ENCODE measurements at places on chromosomes 16 and 17.

DNA sequence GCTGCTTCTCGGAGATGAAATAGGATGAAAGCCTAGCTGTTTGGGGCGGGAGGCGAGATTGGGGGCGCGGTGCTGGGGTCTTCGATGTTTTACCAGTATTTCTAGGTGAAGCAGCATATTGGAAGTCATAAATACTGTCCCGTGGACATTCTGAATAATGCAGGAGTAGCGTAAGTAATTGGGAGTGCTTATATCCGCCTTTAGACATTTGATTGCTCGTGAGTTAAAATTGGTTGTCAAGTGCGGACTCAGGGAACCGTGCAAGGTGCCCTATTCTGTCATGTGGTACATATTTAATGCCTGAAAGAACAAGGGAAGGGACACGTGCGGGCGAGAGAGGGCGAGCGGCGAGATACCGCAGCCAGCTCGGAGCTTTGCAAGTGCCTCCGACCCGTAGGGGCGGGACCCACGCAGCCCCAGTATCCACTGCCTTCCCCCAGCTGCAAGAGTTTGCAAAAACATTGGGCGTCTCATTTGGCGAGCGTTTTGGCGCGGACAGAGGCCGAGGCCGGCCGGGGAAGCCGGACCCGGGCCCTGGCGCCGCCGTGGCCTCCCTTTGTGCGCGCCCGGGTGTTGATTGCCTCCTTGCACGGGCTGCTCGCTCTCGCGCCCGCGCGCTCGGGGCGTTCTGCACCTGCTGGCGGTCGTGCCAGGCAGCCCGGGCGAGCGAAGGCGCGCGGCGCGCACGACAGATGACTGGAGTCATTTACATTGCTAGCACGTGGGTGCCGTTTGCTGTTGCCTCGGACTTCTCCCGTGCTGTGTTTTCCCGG, 849.8 kb upstream of the RBFOX1 start:
- DNase-seq: no peak

- DNase-seq: no peak
Observed at GRCh38 chr16:17370731-17371285, 100.0 kb downstream of the XYLT1 start.

DNA sequence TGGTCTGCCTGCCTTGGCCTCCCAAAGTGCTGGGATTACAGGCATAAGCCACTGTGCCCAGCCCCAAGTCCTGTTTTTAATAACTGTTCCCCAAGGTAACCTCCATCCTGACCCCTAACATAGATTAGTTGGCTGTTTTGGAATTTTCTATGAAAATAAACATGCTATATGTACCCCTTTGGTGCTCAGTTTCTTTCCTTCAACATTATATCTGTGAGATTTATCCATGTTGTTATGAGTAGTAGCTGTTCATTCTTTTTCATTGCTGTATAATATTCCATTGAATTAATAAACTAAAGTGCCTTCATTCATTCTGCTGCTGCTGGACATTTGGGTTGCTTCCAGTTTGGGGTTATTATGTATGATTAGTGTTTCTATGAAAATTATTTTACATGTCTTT, 26.3 kb upstream of the FMNL1 start:
- DNase-seq: no peak

DNA sequence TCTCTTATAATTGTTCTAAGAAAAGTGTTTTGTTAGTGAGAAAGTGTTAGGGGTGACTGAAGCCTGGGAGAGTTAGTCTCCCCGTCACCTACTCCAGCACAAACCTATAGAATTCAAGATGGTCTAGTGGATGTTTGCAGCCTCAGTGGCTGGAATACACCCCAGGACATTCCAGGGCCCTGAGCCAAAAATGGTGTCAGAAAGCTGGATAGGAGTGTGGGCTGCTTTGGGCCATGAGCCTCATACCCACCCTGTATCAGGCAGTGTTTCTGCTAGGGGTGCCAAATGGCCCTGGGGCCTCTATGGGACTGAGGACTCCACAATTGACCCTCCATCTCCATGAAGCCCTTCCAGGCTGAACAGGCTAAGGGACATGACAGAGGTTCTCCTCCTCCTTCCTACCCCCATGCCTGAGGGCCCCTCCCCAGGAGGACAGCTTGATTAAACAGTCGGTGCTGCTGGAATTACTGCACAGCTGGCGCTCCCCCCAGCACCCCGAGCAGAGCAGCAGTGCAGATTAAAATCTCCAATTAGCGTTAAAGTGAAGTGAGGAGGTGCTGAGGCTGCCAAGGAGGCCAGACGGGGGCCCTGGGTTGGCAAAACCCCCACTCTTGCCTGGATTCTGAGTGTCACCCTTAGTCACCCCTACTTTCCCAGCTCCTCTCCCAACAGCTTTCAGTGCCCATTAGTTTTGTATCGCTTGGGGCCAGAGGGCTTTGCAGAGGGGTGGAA, 59.1 kb downstream of the NEUROD2 start:
- no peak for DNase-seq

DNA sequence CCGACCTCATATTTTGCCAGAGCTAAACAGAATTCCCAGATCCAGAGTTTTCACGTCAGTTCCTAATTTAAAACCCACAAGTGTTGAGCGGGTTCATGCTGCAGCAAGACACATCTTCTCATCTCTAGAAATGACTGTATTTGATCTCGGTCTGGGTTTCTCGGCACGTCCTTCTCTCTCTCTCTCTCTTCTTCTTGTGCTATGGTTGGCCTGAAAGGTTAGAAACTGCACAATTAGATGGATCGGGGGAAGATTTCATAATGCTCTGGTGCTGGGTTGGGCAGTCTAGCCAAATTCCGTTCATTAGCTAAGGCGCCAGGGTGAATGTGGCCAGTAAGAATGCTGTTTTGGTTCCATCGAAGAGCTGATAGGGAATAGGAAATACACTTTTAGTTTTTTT, 158.9 kb upstream of the NOG start:
- no peak for DNase-seq

DNA sequence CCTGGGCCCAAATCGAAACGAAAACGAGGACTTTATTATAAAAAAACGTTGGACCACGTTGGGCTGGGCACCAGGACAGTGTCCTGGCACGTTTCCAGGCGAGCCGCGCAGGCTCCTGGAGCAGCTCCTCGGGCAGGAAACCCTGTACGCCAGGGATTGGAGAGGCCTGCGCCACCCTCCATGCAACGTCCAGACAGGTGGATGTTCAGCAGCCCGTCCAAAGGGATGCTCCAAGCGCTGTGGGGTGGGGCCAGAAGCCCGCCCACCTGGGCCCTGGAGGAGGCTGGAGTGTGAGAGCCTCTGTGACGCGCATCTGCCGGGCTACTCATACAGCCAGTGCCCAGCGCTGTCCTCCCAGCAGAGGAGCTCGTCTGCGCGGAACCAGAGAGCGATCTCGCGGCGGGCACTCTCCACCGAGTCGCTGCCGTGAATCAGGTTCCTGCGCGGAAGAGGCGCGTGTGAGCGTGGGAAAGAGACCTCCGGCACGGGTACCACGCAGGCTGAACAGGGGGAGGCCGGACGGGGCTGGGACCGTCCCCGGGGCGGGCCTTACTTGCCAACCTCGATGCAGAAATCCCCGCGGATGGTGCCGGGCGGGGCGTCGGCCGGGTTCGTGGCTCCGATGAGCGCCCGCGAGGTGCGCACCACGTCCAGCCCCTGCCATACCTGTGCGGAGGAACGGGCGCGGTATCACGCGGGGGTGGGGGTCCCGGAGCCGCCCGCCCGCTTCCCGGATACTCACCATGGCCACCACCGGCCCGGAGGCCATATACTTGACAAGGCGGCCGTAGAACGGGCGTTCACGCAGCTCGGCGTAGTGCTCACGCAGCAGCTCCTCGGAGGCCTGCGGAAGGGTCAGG, 785 bp downstream of the NME3 start:
- DNase-seq: no peak

DNA sequence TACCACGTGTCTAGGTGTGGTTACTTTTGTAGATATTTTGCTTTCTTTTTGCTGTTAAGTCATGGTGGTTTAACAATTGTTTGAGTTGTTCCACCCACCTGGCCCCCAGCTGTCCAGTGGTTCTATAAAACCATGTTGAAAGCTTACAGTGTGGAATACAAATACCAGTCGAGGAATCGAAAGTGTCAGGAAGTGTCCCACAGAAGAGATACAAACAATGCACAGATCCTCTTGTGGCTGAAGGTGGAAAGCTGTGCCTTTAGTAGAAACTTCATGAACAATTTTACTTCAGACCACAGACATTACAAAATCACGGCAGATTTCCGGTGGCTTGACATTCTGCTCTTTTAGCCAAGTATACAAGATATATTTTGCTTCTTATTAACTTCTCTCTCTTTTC, 782.4 kb upstream of the SOX9 start:
- DNase-seq: no peak

- DNase-seq: no peak
Observed at GRCh38 chr16:63289834-63290460, 1253.7 kb upstream of the CDH8 start.

DNA sequence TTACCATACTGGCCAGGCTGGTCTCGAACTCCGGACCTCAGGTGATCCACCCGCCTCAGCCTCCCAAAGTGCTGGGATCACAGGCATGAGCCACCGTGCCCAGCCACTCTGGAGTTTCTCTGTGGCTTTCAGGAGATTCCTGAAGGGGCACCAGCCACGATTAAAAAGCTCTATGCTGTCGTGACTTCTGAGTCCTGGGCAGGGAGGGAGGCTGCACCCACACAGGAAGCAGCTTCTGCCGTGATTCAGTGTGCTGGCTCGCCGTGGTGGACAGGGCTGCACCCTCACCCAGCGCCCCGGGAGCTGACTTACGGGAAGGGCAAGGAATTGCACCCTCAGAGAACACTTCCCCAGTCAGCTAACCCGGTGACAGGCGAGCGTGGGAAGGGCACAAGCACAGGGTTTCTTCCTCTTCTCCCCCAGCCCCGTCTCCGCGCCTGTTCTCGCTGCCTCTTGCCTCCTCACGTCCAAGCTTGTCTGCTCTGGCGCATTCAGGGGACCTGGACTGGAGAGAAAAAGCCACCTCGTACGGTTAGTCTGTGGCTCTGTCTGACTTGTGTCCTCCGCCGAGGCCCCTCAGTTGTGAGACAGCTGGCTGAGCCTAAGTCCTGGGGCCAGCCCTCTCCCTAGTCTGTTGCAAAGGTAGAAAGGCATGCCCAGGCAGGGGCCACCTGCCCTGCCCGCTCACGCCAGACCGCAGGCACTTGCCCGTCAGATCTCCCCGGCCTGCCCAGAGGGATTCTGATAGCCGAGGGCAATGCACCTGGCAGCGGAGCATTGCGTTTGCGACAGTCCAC, 145.0 kb downstream of the SEC14L1 start:
- no peak for DNase-seq

DNA sequence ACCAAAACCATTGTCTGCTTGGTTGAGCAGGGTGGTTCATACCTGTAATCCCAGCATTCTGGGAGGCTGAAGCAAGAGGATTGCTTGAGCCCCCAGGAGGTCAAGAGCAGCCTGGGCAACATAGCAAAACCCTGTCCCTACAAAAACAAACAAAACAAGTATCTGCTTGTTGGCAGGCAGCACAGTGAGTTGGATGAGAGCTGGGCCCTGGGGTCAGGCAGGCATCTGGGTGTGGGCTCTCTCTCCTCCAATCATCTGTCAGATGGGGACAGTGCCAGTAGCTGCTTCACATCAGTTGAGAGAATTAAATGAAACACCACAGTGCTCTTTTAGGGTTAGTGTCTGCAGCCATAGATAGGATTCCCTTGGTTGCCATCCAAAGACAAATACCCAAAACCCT, 5.8 kb downstream of the ARMC7 start:
- no peak for DNase-seq

DNA sequence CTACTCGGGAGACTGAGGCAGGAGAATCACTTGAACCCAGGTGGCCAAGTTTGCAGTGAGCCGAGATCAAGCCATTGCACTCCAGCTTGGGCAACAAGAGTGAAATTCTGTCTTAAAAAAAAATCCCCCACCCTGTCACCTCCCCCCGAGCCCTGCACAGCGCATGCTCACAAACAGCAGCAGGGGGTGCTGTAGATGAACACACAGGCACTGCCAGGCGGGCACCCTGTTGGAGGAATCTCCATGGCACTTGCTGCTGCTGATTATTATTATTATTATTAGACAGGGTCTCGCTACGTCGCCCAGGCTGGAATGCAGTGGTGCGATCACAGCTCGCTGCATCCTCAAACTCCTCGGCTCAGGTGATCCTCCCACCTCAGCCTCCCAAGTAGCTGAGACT, 24.6 kb downstream of the FZD2 start:
- no peak for DNase-seq

DNA sequence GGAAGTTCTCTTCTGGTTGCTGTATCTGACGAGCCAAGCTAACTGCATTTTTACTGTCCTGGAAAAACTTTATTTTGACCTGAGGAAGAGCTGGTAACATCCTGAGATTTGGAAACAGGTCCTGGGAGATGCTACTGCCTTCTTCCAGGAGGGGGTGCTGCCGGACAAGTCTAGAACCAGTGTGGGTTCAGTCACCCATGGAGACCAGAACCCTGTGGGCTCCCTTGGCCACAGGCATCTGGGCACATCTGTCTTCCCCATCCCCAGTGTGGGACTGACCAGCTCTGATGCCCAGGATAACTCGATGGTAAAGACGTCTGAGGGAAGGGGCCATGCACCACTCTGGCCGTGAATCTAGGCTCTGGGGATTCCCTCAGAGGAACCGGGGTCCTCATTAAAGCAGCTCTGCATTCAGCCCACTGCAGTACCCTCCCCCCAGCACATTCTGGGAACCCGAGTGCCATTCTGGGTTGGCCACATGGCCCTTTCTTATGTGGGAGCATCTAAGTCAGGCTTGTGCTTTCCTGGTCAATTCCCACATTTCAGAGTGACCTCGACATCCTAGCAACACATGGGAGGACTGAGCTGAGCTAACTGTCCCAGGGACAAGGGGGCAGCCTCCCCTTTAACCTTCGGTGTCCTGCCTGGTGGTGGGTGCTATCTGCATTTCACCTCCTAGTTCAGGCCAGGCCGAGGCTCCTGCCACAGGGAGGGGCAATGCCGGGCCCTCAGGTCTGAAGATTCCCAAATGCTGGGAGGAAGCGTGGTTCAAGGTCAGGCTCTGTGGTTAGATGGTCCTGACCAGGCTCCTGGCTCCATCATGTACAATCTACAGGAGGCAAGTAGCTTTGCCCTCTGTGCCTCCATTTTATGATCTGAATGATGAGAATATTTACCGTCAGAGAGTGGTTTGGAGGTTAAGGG, 6.4 kb downstream of the C16orf86 start:
- DNase-seq: peak; percentile 21

DNA sequence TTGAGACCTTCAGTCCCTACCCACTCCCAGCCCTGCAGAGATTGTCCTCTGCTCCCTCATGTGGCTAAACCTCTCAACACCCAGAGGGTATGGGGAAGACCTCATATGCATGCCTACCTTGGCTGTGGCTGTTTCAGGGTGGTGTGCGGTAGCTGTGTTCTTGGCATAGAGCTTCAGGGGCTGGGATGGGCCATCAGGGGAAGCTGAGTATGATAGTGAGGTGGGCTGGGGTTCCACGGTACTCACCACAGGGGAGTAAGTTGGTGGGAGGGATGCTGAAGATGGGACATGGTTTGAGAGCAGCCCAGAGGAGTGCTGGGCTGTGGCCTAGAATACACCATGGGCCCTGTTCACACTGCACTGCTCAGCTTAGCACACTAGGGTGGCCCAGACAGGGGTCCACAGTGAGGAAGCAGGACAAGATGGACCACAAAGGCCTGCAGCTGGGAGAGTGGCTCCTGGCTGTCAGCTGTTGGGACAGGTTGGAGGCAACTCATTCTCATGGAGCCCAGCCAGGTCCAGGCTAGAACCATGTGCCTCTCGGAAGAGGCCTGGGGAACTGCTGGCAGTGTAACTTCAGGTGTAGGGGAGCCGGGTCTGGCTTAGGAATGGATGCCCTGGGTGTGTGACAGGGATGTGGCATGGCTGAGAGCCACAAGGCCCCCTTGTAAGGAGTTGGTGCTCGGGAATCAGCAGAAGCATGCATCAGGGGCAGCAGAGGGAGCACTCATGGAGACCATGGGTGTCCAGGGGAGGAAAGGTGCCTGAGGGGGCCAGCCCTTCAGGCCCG, 3.1 kb downstream of the MFAP4 start:
- DNase-seq: no peak

GRCh38 chr17:76697702-76698465, 12.9 kb downstream of the MXRA7 start:
- DNase-seq: no peak

Measured in stimulated activated CD8-positive, alpha-beta memory T cell treated with anti-CD3 and anti-CD28 coated beads, Interleukin-4, amount 100 ng/mL, for 1 hour (primary cell).